ENCODE measurements at places on chromosomes 1 and 21.
A peak's percentile ranks its signal among the peaks of the same experiment; 100 is the strongest.

DNA sequence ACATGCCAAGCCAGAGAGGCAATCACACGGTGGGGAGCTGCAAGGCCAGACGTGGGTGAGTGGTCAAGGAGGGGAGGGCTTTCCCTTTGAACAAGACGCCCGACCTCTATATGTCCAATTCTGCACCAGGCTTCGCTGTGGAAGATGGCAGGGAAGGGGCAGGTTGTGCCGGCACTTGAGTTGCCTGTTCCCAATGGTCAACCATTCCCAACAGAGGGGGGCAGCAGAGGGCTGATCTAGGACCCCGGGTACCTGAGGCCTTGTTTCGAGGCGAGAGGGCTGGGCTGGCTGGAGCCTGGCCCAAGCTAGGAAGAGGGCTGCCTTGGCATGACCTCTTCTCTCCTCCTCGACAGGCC is 64.9 kb downstream of the TMEM53 start:
- DNase-seq, result peak; percentile 29

DNA sequence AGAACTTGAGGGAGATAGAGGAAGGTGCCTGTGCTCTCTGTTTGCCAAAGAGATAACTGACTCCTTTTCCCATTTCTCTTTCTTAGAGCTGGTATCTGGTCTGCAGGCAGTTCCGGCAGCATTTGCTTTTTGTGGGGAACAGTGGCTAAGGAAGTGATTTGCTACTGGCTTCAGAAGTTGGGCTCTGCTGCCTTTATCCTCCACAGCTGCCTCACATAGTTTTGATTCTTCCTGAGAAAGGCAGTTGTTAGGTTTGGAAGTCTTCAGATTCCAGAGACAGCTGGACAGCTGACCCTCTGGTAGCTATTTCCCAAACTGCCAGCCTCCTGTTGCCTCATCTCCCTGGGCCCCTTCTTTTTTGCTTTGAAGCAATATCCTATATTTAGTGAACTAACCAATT is 62.6 kb upstream of the MACF1 start:
- DNase-seq, result no peak

DNA sequence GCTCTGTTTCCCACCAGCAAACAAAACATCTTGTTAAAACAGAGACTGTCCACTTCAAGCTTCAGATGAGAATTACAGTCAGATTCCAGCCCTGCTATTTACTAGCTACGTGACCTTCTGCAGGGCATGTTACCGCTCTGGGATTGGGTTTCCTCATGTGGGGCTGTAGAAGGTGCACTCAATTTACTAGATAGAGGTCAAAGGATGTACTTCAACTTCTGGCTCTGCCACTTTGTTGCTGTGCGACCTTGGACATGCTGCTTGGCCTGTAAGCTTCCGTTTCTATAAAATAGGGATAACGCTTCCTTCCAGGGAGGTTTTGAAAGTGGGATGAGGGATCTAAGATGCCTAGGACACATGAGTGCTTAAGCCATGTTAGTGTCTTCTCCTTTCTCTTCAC is 46.0 kb upstream of the LRIG2 start:
- no peak for DNase-seq

DNA sequence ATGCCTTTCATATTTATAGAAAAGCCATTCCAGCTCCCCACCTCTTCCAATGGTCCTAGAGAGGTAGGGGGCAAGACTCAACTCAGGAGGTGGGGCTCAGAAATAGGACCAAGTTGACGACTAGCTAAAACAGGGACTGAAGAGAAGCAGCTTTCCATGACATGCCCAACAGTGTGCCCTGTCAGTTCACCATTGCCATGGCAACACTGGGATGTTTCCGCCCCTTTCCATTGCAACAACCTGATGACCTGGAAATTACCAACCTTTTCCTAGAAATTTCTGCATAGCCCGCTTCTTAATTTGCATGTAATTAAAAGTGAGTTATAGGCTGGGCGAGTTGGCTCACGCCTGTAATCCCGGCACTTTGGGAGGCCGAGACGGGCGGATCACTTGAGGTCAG is 22.4 kb upstream of the INTS3 start:
- DNase-seq, result no peak

DNA sequence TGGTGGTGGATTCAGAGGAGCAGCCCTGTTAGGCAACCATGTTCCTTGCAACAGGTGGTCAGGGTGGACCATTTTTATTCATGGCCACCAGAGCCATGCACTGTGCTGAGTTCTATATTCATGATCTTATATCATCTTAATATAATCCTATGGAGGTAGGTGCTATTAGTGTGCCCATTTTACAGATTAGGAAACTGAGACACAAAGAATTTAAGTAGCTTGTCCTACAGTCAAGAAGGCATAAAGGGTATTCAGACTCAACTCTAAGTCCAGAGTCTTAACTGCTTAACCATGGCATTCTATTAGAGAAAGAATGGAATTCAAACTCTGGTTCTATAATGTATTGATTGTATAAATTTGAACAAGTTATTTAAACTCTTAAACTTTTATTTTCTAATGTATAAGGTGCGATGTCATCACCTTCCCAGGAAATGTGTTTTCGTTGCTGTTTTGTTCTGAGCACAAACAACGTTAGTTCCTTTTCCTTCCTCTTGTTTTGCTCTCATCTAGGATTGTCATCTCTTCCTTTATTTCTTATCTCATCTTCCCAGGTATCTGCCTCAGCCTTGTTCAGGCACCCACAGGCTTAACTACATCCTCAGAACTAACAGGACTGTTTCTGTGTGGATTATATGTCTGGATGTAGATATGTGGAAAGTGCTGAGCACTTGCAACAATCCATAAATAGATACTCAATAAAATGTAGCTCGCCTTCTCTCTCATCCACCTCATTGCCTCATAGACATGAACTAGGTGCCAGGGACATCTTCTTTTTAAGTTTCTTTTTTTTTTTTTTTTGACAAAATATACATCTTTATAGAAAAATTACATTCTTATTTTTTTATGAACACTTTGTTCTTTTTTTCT is 207.1 kb downstream of the NFIA start:
- no peak for DNase-seq

DNA sequence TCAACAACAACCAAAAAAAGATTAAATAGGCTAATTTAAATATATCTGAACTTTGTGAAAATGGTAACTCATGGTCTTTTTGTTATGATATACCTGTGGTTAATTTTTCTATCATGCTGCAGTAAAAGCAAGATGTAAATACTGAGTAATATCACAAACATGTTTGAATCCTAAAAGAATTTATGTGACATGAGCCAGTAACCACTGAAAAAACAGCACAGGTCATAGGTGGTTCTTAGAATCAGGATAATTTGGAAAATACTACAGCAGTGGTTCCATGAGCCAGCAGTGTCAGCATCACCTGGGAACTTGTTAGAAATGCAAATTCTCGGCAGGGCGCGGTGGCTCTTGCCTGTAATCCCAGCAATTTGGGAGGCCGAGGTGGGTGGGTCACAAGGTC is 4.1 kb downstream of the ATP5IF1 start:
- no peak for DNase-seq

DNA sequence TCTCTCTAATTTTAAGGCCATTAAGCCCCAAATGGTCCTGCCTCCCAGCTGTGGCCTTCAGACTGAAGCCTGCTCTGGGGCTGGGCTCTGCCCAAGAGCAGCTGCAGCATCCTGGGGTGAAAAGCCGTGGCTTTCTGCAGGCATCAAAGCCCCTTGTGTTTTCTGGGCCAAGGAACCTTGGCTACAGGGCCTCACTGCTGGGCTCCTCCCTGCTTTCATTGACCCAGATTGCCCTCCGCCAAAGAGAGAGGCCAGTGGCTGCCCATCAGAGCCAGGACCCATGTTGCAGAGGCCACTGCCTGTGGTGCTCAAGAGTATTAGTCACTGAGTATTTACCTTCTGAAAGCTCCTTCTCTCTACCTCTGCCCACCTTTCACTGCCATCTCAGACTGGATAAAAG is 1.6 kb downstream of the ZNF648 start:
- peak; percentile 45 for DNase-seq

DNA sequence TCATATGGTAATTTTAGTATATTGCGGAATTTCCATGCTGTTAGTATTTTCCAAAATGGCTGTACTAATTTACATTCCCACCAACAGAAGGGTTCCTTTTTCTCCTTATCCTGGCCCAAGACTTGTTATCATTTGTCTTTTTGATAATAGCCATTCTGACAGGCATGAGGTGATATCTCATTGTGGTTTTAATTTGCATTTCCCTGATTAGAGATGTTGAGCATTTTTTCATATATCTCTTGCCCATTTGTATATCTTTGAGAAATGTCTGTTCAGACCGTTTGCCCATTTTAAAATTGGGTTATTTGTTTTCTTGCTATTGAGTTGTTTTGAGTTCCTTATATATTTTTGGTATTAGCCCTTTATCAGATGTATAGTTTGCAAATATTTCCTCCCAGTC is 14.0 kb downstream of the CAPZA1 start:
- no peak for DNase-seq

DNA sequence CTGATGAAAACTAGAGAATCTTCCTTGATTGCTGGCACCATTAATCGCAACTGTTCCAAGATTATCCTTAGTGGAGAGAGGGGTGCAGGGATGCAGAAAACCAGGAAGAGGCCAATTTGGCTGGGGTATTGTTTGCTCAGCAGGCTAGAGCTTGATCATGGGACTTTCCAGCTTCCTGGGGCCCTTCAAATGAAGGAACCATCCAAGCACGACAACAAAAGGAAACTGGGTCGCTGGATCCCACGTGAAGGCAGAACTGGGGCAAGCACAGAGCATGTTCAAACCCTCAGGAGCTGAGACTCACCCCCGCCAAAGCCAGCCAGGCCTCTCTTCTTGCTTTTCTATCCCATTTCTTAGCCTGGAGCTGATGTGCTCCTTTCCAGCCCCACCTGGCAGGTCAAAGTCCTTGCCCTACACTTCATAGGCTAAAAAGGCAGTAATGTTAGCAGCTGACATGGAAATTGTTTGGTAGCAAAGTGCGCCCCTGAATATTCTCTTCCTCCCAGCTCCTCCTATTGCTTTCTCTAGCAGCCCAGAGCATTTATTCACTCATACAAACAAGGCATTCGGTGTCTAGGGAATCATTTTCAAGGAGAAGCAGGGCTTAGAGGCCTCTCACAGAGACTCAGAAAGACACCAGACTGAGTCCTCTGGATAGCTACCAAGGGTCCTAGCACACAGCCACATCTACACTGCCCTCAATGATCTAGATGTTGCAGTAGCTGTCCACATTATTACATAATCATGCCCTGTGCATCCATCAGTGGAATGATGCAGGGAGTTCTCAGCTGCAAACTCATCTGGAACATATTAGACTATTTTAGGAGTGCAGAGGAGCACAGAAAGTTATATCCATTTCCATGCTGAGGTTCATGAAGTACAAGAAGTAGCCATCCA is 11.5 kb downstream of the KCNA2 start:
- DNase-seq, result peak; percentile 65

GRCh38 chr1:207032528-207033017 is at the start of gene C1orf116:
TSS of gene C1orf116 (minus strand) at chr1:207032756. CDS start at chr1:207027598, 5,158 bp downstream.
- no peak for DNase-seq

DNA sequence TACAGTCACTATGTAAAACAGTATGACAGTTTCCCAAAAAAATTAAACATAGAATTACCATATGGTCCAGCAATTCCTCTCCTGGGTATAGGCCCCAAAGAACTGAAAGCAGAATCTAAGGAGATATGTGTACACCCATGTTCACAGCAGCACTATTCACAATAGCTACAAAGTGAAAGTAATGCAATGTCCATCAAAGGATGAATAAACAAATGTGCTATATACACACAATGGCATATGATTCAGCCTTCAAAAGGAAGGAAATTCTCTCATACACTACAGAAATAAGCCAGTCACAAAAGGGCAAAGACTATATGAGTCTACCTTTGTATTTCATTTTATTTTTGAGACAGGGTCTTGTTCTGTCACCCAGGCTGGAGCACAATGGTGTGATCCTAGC is 120.4 kb downstream of the TOMM20 start:
- DNase-seq, result no peak

Measured in dorsolateral prefrontal cortex (tissue), 122 donors.